ENCODE measurements at places on chromosomes 4 and X.

GRCh38 chr4:181855307-181855706, 387.9 kb upstream of the TENM3 start:
- DNase-seq, result no peak

DNA sequence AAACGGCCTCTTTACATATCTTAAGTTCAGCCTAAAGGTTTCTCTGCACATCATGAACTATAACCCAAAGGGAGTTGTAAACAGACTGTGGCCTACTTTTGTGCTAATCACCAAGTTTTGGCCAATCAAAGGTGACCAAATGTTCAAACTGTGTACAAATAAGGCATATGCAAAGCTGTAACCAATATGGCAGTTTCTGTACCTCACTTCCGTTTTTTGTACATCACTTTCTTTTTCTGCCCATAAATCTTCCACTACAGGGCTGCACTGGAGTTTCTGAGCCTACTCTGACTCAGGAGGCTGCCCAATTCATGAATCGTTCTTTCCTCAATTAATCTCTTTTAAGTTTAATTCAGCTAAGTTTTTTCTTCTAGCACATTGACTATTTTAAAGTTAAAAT, 318.7 kb downstream of the SLC7A11 start:
- no peak for DNase-seq

DNA sequence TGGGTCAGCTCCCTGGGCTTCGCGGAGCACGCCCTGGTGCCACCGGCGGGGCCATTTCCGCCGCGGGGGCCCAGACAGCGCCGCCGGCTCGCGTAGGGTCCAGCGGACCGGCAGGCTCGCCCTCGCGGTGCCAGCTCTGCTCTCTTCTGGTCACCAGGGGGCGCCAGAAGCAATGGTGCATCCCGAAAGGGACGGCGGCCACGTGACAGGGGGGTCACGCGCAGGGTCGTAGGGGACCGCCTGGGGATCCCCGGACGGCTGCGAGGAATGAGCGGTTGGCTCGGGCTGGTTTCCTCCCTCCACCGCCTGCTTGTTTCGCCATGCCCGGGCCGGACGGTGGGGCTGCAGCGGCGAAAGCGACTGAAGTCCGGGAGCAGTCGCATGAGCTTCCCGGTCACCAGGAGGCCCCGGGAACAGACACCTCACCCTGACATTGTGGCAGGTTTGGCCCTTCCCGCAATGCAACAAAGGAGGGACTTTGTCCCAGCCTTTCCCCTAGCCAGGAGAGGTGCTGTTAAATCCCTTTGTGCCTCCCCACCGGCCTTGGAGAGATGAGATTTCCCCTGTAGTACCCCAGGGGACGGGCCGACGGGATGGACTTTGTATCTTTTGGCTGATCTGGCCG, 15.8 kb downstream of the ZCCHC12 start:
- peak; percentile 8 for DNase-seq

- DNase-seq, result peak; percentile 30
Observed at GRCh38 chr4:108072300-108072699, 82.6 kb downstream of the HADH start.

DNA sequence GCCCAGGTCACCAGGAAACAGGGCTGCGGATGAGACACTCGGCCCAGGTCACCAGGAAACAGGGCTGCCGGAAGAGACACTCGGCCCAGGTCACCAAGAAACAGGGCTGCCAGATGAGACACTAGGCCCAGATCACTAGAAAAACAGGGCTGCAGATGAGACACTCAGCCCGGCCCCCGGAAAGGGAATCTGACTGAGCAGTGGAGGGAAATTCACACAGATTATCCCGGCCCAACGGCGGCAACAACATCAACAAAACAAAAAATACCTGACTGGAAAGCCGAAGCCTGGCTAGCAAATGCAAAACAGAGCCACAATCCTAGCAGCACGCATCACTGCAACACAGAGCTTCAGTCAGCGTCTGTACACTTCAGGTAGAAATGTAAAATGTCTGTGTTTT, 20.7 kb downstream of the AFAP1 start:
- DNase-seq, result no peak

DNA sequence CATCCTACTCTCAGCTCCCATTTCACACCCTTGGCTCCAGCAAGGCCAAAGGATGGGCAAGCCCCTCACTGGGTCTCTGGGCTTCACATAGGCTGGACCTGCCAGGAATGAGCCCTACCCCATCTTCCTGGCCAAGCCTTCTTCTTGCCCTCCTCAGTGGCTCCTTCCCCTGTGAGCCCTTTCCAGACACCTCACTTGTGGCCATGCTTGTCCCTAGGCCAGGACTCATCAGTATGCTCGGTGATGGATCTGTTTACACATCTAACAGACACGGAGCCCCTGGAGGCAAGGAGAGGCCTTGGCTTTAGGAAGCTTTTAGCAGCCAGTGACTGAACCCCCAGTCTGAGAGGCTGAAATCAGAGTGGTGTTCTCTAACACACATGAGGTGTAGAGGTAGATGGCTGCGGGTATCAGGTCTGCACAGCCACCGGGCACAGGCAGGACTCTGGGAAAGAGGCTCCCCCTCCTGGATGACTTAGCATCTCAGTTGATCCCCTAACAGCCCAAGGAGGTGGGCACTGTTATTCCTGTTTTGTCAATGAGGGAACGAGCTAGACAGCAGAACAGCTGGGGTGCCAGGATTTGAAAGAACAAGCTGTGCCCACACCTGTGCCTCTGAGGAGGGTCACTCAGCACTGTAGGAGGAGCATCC, 44.8 kb downstream of the PPP2R2C start:
- DNase-seq, result no peak

DNA sequence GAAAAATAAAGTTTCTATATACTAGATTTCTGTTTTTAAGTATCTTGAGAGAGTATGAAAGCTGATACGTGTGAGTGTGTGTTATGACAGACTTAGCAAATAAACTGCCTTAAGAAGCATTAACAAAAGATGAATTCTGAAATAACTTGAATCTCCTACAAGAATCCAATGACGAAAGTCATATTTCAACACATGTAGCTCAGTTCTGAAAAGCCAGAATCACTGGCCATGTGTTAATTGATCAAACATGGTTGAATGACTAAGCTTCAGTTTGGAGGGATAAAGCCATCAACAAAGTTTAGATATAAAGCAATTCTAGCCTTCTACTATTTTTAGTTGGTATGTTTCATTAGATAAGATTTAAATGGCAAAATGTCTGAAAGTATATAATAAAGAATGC, 88.5 kb upstream of the ETNPPL start:
- DNase-seq, result no peak

DNA sequence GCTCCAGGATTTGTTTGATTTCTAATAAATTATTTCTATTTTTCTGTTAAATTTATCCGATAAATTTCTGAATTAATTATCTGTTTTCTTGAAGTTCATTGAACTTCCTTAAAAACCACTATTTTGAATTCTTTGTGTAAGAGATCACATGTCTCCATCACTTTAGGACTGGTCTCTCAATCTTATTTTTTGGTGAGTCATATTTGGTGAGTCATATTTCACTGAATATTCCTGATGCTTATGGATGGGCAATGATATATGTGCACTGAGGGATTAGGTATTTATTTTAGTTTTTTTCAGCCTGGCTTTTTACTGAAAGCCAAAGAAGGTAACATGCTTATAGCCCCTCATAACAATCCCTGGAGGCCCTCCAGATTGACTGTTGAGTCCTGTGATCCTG, 48.5 kb upstream of the IL15 start:
- DNase-seq, result no peak

GRCh38 chr4:15322006-15322405, 105.8 kb upstream of the C1QTNF7 start:
- no peak for DNase-seq

DNA sequence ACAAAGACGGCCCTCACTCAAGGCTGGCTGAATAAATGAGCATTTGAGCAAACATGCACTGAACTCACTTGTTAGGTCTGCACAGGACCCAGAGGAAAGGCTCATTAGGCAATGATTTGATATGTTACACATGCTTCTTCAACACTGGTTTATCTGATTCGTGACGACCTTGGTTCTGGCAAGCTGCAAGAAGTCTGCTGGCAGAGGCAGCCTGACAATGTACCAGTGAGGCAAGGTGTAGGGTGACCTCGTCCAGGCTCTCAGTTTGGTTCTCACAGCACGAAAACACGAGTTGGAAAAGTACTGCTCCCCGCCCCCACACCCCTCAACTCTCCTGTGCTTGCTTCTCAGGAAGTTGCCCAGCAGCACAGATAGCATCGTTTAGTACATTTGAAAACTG, 63.1 kb upstream of the CITED1 start:
- DNase-seq, result no peak

DNA sequence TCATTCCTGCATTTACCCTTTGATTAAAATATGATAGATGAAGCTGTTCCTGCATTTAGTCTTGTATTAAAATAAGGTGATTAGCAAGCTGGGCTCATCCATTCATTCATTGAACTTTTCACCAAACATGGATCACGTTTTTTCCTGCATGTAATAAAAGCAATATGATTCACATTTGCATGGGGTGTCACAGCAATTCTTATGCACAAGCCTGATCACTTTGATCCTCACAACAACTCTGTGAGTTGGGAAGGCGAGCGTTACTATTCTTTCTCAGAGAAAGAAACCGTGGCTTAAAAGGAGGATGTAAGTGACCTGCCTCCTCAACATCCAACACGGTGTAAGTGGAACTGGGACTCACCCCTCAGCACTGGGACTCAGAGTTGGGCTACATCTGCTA, 20.0 kb downstream of the CHRNA9 start:
- DNase-seq, result no peak

DNA sequence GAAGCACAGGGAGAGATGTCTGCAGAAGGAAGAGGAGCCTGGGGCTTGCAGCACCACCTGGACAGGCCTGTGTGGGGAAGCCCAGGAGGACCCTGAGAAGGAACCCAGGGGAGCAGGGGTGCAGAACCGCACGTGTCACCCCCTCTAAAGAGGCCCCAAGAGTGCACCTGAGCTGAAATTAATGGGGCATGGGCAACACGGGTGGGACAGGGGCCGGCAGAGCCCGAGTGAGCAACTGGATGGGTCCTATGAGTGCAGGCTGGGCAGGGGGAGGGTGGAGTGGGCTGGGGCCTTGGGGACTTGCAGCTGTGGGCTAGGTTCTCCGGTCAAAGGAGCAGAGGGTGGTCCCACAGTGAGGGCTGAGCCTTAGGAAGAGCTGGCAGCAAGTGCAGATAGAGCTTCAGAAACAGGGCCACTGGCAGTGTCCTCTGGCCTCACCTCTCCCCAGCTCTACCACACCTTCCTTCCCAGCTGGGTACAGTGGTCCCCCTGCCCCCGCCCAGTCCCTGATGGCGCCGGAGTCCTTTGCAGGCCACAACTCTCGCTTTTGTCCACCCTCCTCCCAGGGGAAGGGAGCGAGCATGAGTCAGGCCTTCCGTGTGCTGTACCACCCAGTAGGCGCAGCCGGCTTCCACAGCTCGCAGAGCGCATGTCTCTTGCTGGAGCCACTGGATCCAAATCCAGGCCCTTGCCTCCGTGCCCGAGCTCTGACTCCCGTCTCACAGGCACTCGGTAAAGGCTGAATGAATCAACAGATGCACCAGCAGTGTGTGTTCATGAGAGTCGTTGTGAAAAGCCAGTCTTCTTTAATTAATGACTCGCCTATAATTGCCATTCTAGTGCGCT, 131.6 kb downstream of the HMX1 start:
- no peak for DNase-seq

GRCh38 chr4:3660086-3660927, 105.9 kb upstream of the ADRA2C start:
- no peak for DNase-seq

GRCh38 chrX:2314831-2315365, 185.9 kb downstream of the DHRSX start:
- no peak for DNase-seq

DNA sequence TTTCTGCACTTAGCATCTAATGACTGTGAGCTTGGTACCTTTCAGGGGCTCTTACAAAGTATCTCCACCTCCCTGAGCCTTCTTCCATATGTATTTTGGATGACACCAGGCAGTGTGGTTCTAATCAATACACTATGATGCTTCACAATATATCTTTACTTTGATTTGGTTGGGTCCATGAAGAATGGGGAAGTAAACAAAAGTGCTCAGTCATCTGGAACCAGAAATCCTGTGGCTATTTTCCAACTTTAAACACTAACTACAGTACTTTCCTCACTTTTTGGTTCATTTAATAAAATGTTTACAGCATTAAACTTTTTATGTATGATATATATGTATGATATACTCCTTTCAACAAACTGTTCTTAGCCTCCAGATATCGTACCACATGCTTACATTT, 216.4 kb upstream of the AFF2 start:
- DNase-seq, result no peak

DNA sequence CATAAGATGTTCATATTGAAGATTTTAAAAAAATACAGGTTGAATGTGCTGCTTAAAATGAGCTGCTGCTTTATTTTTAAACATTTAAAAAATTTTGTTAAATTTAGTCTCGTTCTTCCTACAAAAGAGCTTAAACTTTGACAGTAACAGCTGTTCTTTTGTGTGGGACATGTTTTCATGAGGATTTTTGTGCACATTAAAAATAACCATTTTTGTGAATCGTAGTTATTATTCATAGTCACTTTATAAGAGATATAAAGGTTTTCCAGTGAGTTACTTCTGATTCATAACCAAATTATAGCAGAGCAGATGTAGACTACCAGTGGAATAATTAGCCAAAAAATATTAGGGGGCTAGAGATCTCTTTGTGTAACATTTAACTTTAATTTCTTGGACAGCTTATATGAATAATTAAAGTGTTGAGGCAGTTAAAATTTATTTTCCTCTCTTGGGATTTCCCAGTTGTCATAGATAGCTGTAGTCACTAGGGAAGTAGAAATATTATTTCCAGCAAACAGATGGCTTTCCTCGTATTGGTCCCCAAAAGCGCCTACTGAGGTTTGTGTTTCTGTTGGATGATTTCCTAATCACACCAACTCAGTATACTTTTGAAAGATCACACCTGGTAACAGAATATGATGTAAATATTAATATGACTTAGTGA, 24.2 kb downstream of the RBPJ start:
- no peak for DNase-seq
